ENCODE measurements at places on chromosomes 12 and 14.

DNA sequence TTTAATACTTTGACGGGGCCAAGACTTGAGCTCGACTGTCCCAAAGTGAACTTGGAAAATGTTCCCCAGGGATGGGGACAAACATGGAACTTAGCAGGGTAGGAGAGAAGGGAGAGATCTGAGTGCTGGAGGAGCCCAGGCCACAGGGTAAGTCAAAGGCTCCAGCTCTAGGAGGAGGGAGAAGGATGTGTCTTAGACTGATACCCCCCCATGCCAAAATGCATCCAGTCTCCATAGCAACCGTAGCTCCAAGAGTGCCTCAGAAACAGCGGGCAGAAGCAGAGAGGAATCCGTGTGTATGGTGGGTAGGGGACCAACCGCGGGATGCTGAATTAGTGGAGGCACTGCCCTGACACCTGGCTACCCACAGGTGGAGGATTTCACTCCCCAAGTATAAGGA lies 845 bp upstream of the AGAP2 start:
- no peak for DNase-seq

DNA sequence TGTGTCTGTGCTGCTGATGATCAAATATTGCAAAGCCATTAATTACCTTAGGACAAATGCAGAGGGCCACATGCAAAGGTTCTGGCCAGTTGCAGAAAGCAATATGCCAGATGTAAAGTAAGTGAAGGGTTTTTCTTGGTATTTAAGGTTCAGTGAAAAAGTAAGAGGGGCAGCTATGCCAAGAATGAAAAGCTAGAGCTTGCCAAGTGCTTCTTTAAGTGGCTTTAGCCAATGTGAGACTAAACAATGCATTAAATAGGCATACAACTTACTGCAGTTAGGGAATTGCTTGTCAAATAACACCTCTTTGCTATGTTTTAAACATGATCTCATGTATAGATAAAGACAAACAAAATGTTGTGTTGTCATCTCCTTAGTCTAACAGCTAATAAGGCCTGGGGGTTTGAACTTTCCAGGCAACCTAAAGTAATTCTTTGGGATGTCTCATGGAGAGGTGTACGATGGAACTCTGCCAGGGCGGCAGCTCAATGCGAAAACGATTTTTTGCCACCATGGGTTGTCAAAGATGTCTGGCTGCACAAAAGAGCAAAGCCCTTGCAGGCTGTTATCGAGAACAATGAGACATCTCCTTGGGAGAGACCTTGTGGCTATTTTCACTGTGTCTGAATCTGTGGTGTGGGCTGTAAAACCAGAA lies 12.0 kb downstream of the IGF1 start:
- no peak for DNase-seq

DNA sequence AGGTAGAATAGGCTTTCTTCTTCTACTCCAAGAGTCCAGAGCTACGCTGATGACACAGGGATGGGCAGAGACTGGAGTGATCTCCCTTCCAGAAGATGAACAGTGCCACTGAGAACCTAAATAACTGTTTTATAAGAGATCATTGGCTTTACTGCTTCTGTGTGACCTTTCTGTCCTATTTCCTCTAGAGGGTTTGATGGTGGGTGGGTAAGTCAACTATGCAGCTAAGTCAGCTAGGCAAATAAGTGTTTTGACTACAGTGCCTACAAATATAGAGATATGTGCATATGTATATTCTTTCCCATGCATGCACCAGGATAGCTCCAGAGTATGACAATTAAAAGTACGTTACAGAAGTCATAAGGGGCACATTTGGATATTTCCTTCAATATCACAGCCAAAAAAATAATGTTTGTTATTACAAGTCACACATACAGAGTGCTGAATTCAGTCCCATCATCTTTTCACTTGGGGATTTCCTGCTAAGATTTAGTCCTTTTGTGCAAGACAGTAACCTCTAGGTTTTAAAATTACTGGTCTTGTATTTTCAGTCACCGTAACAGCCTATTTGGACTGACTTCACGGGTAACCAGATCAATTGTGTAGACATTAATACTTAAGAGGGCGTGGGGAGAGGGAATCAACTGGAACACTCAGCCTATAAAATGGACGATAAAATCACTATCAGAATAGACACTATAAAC lies 412.6 kb upstream of the SOX5 start:
- DNase-seq = no peak

DNA sequence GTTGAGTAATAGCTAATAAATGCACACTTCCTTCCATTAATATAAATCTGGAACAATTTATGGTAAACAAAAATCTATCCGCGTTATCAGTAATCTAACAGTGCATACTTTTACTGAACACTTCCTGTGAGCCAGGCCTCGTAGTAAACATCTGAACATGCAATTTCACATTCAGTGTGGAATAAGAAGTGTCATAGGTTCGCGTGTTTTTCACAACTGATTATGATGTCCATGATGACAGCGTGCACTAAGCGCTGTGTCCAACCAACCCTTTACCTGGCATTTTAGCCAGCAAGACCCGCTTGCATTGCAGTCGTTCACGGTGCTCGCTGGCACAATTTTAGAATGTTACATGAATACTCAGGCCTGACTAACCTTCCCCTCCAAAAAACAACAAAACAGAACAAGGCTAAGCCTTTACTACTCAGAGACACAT lies 2.1 kb downstream of the PNMA1 start:
- DNase-seq = no peak

GRCh38 chr14:69064596-69064995 lies 85.5 kb upstream of the ACTN1 start:
- DNase-seq = no peak

- no peak for DNase-seq
These were observed 106.1 kb upstream of the FSCB start for GRCh38 chr14:44613061-44613712.

- no peak for DNase-seq
These were observed 22.1 kb downstream of the RAB35 start for GRCh38 chr12:120094485-120094884.

- no peak for DNase-seq
These were observed 15.9 kb downstream of the KCTD10 start for GRCh38 chr12:109461049-109461845.

DNA sequence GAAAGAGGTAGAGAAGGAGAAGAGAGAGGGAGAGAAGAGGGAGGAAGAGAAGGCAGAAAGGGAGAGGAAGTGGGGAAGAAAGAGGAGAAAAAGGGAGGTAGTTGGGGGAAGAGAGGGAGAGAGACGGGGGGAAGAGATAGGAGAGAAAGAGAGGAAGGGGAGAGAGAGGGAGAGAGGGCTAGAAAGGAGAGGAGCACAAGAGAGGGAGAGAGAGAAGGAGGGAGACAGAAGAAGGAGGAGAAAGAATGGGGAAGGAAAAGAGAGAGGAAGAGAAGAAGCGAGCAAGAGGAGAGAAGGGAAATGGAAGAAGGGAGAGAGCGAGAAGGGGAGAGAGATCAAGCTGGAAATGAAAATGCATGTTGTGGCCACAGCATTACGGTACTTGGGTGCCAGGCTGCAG lies 1368.4 kb upstream of the TMEM132C start:
- no peak for DNase-seq

- DNase-seq = no peak
These were observed 366.1 kb upstream of the TMPO start for GRCh38 chr12:98149270-98149669.

DNA sequence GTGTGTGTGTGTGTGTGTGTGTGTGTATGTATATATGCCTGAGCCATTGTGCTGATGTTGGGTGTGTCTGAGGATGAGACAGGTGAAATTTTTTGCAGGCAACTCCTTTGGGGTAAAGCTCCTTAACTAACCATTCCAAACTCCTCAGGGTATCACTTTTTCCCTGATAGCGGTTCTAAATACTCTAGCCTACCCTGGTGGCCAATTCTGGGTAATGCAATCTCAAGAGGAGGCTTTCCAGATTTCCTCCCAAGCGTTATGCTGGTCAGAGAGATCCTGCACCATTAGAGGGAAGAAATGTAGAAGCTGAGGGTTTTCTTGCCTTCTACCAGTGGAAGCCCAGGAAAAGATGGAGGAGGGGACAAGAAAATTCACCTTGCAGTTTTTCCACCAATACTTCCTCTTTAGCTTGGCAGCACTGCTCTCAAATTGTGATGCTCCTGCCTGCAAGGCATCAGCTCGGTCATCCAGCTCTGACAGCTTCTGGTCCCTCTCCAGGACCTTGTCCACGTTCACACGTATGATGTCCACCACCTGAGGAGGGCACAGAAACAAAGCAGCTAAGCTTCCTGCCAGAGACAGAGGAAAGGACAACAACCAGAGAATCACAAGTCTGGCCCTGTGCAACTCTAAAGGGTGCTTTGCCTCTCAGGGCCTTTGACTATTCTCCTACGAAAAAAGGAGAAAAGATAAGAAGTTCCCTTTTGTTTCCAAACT lies 4.9 kb downstream of the VAMP1 start:
- DNase-seq = peak; percentile 61

GRCh38 chr12:19683178-19683927 lies 244.1 kb downstream of the AEBP2 start:
- DNase-seq = no peak

DNA sequence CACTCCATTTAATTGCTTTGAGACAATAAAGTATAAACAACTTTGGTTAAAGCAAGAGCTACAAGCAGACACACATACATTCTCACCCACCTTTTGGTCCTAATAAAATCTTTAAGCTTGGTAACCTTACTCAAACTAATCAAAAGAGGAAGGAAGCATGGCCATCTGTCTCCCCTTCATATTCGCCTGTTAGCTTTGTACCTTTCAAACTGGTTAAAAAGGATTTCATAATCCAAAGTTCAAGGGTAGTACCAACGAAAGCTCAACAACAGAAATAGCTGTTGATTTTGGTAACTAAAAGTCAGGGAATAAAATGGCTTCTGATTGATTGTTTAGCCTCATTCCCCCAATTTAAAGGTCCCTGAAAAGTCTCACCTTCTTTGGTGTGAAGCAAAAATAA lies 456.9 kb downstream of the BCAT1 start:
- no peak for DNase-seq

DNA sequence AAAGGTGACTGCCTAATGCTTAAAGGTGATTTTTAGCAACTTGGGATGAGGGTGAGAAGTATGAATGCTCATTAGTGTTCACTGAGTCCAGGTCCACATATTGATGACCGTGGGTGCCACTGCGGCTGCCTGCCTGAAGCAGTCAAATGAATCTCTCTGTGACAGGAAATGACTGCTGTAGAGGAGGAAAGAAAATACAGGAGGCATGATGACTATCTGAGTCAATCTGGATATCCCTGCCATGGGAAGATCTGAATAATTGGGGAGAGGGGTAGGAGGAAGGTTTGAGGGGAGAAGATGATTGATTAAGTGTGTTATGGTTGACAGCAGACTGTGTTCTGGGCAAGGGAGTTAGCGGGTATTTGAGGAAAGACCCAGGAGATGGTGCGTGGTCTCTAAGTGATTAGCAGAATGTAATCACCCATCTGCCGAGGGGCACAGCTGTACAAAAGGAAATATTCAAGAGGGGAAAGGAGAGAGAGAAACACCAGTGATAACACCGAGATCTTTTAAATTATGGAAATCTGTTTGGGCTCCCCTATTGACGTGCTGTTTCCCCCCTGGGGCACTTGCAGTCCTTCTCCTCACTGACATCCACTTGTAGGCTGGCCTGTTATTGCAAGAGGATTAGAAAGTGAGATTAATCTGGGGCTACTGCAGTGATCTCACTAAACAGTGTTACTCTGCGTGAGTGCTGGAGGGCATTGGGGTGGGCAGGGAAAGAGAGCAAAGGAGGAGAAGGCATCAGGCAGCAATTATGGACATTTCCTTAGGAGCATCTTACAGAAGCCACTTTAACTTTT lies 97.7 kb downstream of the AKAP6 start:
- peak; percentile 72 for DNase-seq

DNA sequence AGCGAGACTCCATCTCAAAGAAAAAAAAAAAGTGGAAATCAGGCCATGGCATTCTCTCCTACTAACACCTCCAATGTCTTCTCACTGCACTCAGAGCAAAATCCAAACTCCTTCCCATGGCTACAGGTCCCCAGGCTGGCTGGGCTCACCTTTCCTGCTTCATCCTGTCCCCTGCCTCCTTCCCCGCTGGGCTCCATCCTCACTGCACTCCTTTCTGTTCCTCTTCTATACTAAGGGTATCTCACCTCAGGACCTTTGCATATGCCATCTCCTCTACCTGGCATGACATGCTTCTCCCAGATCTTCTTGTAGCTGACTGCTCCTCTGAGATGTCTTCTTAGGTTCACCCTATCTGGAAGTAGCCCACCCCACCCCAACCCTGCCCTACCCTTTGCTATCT lies 111.1 kb downstream of the DPF3 start:
- no peak for DNase-seq

GRCh38 chr12:52662093-52662917 lies 10.3 kb upstream of the KRT2 start:
- DNase-seq = no peak

DNA sequence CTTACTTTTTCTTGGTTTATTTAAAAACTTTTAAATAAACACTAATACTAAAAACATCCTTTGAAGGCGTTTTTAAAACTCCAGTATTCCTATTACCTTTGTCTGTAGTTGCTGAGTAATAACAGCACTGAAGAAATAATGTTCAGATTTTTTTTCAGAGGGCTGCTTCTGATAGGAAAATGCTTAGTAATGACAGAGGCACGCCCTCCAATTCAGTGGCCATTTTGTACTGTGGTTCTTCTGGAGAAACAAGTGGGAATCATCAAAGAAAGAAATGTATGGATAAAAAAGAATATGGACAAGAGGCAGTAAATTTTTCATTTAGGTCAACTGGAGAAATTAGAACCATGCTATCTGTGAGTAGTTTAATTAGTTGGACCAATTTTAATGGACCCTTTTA lies 13.6 kb downstream of the VEZT start:
- no peak for DNase-seq

- no peak for DNase-seq
These were observed 190.2 kb downstream of the KIF26A start for GRCh38 chr14:104328607-104329006.

DNA sequence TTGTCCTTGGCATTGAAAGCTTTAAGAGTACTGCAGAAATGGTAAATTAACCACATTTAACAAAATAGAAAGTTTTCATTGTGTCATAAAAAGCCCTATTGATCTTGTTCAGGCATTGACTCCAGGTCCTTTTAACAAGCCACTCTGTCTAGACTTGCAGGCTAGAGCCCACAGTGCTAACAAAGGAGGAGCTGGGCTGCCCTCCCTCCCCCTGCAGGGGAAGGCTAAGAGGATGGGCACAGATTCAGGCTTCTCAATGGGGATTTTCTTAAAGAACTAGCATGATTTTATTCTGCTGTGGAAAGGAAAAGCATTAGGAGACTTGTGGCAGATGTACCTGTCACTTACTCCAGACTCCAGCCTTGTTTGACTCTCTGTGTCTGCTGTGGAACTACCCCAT lies 463.6 kb downstream of the NRXN3 start:
- DNase-seq = no peak

DNA sequence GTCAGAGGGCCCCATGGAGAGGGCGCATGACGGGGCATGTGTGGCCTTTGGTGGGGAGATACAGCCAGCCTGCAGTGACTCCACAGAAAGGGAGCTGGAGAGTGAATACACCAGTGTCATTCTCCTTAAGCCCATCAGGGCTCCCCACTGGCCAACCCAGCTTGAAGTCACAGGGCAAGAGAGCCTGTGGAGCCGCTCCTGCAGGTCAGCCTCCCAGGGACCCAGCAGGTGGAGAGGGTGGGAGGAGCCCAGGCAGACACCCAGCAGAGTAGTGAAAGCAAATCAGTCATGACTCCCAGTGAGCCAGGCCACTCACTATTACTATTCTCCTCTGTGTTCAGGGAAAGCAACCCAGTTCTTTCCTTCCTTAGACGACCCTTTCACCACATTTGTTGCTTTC lies 110.0 kb upstream of the CPM start:
- DNase-seq = no peak
